ENCODE measurements at places on chromosomes 6 and 20.

GRCh38 chr20:32252189-32252588 lies 25.3 kb upstream of the KIF3B start:
- no peak for DNase-seq

GRCh38 chr6:53741034-53741823 lies 53.6 kb upstream of the LRRC1 start:
- DNase-seq: no peak

- no peak for DNase-seq
These were observed 96.2 kb downstream of the SMAP1 start for GRCh38 chr6:70763754-70764510.

GRCh38 chr20:50107796-50108331 lies 5.1 kb downstream of the UBE2V1 start:
- DNase-seq: no peak

- DNase-seq: no peak
These were observed 1325.6 kb downstream of the HACE1 start for GRCh38 chr6:103534095-103534494.

DNA sequence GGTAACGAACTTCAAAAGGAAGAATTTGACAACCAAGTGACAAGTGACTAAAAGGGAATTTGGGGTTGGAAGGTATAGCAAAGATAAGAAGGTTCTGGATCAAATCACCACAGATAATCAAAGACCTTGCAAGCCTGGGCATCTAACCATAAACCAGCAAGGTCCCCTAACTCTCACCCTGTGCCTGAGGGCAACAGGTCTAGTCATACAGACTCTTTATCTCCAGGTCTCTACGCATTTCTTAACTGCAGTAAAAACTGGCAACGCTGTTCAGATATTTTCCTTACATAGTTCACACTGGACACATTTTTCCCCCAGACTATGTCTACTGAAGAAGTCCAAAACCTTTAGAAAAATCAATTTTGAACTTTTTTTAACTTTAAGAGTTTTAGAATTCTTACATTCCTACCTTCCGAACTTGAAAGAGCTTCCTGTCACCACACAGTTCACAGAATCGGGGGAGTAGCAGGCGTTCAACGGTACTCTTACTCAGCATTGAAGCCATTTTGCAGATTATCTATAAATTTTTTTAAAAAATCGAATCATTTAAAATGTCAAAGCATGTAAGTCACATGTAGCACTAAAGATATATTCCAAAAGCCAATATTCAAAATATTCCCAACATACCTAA lies 23.0 kb upstream of the ANKRD60 start:
- no peak for DNase-seq

GRCh38 chr6:4367643-4368042 lies 232.3 kb upstream of the ECI2 start:
- no peak for DNase-seq

Data from cortex of kidney (tissue), 1 donor.